Natural killer cell treated with Interleukin-12 subunit alpha and Interleukin-12 subunit beta and Interleukin-15 and Interleukin-18, amount 100 ng/mL, for 72 hours (primary cell): ENCODE measurements at places on chromosomes 6 and 20. TPM values are rescaled to one million over a fixed set of nuclear protein-coding genes. Genes with fewer than 3 reads are reported as not detected.

GRCh38 chr20:4062721-4063606, 47.6 kb upstream of the RNF24 start:
- H3K4me3 ChIP-seq, result no peak overlapping the region
- peaks cover 2% of the 10 kb centered on the region for H3K27me3 ChIP-seq
- DNase-seq, result no peak
- H3K4me1 ChIP-seq, result peaks cover 12% of the 10 kb centered on the region

DNA sequence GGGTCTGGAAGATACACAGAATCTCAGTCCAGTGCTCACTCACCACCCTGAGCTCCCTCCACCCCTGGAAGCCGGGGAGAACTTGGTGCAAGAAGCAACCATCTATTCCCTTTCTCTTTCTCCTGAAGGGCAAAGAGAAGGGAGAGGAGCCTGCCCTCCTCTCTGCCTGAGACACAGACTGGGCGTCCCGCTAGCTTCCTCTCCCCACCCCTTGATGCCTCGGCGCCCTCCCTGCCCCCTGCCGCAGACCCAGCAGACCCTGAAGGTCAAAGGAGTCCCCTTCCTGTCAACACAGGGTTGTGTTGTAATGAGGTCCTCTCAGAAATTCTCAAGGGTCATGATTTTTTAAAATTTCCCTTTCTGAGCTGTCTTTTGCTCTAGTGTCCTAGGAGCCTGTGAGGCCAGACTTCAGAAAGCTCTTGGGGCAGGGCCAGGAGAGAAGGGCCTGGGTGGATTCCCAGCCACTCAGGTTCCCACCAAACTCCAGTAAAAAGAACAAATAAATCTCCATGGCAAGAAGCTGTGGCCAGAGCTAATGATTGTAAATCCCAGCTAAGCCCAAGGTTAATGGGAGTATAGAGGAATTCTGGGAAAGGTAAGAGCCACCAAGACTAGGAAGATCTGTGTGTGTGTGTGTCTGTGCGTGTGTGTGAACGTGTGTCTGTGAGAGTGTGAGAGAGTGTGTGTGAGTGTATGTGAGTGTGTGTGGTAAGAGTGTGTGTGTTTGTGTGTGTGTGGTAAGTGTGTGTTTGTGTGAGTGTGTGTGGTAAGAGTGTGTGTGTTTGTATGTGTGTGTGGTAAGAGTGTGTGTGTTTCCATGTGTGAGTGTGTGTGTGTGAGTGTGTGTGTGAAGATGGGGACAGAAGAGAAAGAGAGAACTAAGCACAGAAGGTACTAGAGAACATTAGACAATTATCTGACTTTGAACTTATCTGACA, 1.1 kb upstream of the JPH2 start:
- peak overlapping the region; percentile 3 for H3K27ac ChIP-seq
- H3K4me1 ChIP-seq, result peaks cover 12% of the 10 kb centered on the region
- no peak for DNase-seq
- no peaks in the 10 kb centered on the region for H3K36me3 ChIP-seq

DNA sequence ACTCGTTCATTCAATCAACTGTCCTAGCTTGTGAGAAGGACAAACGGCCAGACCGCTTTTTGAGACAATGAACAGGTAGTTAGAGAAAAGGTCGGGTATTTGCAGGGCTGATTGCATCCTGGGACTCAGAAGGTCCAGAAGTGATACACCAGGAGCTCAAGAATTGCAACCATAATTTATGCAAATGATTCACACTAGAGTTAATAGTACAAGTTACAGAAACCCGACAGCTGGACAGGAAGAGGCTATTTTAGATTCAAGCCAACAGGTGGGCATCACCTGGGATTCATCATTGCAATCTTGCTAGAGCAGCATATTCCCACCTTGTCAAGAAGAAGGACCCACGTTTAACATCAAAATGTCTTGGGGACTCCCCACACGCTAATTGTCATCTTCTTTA, 83.5 kb downstream of the TNFAIP3 start:
- peak overlapping the region; percentile 11 for H3K27ac ChIP-seq
- H3K27me3 ChIP-seq, result no peaks in the 10 kb centered on the region
- no peaks in the 10 kb centered on the region for H3K36me3 ChIP-seq

DNA sequence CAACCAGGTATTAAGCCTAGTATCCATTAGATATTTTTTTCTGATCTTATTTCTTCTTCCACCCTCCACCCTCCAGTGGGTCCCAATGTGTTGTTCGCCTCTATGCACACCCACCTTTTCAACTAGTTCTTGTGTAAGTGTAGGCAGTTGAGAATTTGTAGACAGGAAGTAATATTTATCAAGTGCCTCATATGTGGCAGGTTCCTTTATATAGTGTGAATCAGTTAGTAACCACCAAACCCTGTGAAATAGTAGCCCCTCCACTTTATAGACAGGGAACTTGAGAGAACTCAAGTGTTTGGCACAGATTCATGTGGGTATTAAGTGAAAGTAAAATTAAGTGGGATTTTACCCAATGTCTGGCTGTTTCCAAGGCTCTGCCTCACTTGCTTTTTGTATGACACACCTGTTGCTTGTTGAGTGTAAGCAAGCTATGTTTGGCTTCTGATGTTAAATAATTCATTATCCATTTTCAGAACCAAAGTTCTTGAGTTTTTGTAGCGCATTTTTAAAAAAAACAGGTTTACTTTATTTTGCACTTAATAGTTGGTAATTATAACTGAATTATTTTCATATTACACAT, 24.8 kb downstream of the AFDN start:
- no peaks in the 10 kb centered on the region for H3K4me1 ChIP-seq
- no peak overlapping the region for H3K4me3 ChIP-seq
- no peak overlapping the region for H3K27ac ChIP-seq

- DNase-seq, result no peak
- H3K27me3 ChIP-seq, result no peaks in the 10 kb centered on the region
- no peak overlapping the region for H3K27ac ChIP-seq
- no peaks in the 10 kb centered on the region for H3K36me3 ChIP-seq
- no peaks in the 10 kb centered on the region for H3K4me1 ChIP-seq
- H3K4me3 ChIP-seq, result no peak overlapping the region
These were observed 38.1 kb upstream of the NOX3 start for GRCh38 chr6:155493694-155494143.

GRCh38 chr6:169385237-169385880, 131.7 kb upstream of the THBS2 start:
- H3K4me3 ChIP-seq, result no peak overlapping the region
- DNase-seq, result no peak
- no peaks in the 10 kb centered on the region for H3K36me3 ChIP-seq

DNA sequence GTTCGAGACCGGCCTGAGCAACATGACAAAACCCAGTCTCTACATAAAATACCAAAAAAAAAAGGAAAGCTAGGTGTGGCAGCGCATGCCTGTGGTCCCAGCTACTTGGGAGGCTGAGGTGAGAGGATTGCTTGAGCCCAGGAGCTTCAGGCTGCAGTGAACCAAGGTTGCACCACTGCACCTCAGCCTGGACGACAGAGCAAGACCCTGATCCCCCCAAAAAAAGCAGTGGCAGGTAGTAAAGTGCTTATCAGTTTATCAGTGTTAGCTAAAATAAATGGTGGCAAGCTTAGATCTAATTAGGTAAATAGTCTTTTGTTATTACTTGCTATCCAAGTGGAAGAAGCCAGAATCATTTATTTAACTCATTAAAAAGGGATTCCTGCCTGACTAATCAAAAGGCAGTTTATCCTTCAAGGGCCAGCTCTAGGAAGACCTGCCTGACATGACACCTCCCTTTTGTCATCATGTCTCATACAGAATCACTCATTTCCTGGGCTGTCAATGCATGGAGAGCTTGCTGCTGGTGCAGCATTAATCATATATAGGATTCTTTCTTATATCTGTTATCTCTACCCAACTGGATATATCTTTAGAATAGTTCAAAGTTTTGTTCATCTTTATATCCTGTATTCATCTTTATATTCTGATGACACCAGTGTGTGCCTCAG, 9.6 kb downstream of the DSTN start:
- no peak for DNase-seq
- H3K27ac ChIP-seq, result no peak overlapping the region
- H3K36me3 ChIP-seq, result no peaks in the 10 kb centered on the region
- no peak overlapping the region for H3K4me3 ChIP-seq
- no peaks in the 10 kb centered on the region for H3K27me3 ChIP-seq
- peaks cover 40% of the 10 kb centered on the region for H3K4me1 ChIP-seq

- no peaks in the 10 kb centered on the region for H3K4me1 ChIP-seq
- DNase-seq, result no peak
- H3K4me3 ChIP-seq, result no peak overlapping the region
- no peaks in the 10 kb centered on the region for H3K36me3 ChIP-seq
- no peak overlapping the region for H3K27ac ChIP-seq
These were observed 253.2 kb downstream of the SOX4 start for GRCh38 chr6:21846541-21847451.

DNA sequence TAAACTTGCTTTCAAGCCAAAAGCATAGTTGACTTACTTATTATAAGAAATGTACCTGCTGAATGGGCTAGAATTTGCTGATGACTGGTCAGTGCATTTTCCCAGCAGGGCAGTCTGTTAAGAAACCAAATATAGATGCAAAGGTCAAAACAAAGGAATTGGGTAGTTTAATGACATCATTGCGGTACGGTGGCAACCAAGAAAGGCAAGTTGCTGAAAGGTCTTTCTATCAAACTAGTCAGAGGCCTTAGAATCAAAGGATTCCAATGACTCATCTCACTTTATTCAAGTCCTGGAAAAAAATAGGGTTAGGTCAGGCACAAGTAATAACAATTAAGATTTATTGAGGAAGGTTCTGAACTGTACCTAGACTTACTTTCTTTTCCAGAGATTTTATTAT, 76.4 kb downstream of the KIZ start:
- DNase-seq, result no peak
- no peaks in the 10 kb centered on the region for H3K27me3 ChIP-seq
- peaks cover 6% of the 10 kb centered on the region for H3K36me3 ChIP-seq
- no peak overlapping the region for H3K4me3 ChIP-seq

DNA sequence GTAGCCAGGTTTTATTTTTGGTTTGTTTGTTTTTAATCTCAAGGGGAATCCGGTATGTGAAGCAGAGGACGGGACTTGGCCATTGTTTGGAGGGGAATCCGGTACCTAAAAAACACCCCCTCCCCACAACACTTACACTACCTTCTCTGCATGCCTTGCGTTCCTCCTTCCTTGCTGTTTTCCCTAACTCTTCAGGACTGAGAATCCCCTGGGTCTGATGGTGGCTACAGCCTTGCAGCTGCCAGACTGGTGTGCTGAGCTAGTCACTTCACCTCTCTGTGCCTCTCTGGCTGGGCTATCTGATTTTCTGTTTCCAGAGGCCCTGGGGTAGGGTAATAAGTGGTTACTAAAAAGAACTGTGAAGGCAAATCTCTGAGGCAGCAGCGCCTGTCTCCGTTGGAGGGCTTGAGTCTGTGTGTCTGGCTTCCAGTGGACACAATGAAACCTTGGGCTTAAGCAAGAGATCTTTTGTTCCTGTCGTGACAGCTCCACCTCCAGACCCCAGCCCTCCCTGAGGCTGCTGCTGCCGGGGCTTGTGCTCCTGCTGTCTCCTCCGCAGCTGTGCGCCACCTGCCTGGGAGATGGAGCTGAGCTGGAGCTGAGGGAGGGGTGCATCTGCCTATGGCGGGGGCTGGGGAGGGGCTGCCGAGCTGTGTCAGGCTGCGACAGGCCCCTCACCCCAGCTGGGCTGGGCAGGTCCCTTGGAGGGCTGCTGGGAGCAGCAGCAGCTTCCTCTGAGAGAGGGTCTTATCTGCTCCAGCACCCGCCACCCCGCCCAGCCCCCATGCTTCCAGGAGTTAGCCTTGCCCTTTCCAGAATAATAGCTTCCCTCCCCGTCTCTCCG, 65.8 kb upstream of the CCDC167 start:
- H3K4me3 ChIP-seq, result peak overlapping the region; percentile 8

DNA sequence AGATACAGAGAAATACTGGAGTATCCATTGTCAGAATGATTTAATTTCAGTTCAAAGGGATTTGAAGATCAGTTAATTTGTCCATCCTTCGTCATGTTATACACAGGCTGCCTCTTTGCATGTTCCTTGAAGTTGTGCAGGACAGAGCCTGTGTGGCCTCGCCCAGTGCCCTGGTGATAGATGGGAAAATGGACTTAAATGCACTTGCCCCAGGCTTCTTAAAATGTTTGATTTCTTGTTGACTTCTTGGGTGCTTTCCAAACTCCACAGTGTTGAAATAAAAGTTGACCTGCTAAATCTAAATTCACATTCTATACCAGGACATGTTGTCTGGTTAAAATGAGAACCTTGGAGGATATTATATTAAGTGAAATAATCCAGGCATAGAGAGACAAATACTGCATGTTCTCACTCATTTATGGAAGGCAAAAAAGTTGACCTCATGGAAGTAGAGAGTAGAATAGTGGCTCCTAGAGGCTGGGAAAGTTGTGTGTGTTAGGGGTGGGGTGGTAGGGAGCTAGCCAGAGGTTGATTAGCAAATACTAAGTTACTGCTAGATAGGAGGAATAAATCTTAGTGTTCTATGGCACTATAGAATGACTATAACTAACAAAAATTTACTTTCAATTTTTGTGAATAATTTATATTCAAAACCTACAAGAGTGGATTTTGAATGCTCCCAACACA, 25.3 kb downstream of the MARCKS start:
- H3K36me3 ChIP-seq, result no peaks in the 10 kb centered on the region
- H3K27me3 ChIP-seq, result peaks cover 38% of the 10 kb centered on the region
- no peak for DNase-seq

DNA sequence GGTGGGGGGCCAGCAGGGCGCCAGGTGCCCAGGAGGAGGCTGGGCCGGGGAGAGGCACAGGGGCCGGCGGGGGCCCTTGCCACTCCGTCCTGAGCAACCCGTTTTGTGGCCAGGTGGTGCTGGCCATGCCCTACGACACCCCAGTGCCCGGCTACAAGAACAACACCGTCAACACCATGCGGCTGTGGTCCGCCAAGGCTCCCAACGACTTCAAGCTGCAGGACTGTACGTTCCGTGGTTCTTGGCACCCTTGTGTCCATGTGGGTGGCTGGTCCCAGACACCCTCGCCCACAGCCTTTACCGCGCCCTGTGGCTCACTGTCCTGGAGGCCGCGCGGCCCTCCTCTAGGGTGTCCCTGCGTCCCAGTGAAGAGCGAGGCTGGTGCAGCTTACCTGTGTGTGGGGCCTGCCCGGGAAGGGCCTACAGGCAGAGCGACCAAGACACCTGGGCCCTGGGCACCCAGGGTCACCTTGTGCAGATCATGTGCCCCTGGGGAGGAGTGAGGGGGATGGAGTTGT, 28.7 kb downstream of the PYGB start:
- no peaks in the 10 kb centered on the region for H3K27me3 ChIP-seq
- H3K4me3 ChIP-seq, result no peak overlapping the region
- H3K27ac ChIP-seq, result no peak overlapping the region
- no peaks in the 10 kb centered on the region for H3K4me1 ChIP-seq
- H3K36me3 ChIP-seq, result no peaks in the 10 kb centered on the region
- no peak for DNase-seq

DNA sequence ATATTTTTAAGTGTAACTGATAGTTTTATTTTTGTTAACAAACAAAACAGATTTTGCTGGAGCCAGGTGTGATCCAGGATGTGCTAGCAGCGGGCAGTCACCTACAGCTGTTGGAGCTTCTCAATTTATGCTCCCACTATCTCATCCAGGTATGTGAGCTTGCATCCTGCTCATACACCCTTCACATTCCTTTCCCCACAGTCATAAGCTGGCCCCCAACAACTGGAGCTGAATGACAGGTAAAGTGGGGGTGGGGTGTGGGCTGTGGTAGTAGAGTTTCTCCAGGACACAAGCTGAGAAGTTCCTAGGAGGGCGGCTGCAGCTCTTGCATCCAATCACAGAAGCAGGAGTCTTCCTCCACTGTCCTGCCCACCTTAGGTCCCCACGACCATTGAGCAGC, 140.1 kb downstream of the KLHL32 start:
- no peaks in the 10 kb centered on the region for H3K36me3 ChIP-seq
- peaks cover 7% of the 10 kb centered on the region for H3K27me3 ChIP-seq
- no peak for DNase-seq
- H3K4me1 ChIP-seq, result no peaks in the 10 kb centered on the region
- no peak overlapping the region for H3K4me3 ChIP-seq
- no peak overlapping the region for H3K27ac ChIP-seq

Gene HTR1B
- not detected for total RNA-seq

Gene RBPJL
- not detected for total RNA-seq

Gene SIRPB1
- total RNA-seq, result not detected

Gene PDE7B
- not detected for total RNA-seq

Gene FAM210B
- total RNA-seq, result 3.0 TPM

Gene LPIN3
- total RNA-seq, result not detected
